NCI-H226 (cell line): ENCODE measurements at places on chromosomes 6 and 20.

DNA sequence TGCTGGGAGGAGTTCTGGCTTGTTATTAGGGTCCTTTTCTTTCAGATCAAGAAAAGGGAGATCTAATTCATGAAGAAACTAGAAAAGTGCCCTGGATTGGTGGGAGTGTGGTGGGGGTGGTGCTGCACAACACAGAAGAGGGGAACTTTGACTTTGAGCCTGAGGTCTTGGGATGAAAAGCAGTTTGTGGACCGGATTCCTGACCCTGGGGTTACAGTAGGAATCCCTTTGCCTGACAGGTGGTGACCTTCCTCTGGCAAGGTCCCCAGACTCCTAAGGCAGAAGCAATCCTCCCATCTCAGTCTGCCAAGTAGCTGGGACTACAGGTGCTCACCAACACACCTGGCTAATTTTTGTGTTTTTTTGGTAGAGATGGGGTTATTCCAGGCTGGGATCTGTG lies 45.3 kb upstream of the IER3 start:
- no peak for DNase-seq

DNA sequence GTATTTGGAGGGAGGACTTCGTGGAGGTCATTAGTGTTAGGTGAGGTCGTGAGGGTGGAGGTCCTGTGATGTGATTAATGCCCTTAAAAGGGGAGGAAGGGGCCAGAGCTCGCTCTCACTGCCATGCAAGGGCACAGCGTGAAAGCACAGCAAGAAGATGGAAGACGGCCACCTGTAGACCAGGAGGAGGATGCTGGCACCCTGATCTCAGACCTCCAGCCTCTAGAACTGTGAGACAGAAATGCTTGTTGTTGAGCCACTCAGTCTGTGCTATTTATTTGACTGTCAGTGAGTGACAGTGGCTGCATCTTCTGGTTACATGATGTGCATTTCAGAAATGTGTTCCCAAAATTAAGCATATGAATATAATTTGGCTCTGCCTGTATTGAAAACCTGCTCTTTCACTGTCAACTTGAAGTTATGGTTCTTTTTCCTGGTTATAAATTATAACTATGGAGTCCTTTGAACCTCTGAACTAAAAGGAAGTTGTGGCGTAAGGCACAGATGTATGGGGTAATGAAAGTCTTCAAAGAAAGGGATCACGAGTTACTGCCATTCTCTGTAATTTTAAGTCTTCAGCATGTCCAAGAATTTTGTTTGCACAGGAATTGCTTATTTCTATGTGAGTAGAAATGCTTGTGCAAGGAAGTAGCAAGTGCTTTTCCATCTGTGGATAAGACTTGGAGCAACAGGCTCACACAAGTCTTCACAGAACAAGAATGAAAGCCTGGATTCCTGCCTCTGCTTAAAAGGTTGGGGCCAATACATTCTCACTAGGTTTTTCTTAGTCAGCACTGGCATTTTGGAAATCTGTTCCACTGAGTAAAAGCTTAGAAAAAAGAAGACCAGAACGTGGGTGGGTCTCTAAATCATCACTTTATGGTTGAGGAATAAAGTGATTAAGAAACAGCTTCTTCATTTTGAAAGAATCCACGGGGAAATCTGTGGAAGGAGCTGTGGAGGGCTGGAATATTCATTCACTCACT lies 10.3 kb downstream of the PPP1R14C start:
- DNase-seq: no peak

DNA sequence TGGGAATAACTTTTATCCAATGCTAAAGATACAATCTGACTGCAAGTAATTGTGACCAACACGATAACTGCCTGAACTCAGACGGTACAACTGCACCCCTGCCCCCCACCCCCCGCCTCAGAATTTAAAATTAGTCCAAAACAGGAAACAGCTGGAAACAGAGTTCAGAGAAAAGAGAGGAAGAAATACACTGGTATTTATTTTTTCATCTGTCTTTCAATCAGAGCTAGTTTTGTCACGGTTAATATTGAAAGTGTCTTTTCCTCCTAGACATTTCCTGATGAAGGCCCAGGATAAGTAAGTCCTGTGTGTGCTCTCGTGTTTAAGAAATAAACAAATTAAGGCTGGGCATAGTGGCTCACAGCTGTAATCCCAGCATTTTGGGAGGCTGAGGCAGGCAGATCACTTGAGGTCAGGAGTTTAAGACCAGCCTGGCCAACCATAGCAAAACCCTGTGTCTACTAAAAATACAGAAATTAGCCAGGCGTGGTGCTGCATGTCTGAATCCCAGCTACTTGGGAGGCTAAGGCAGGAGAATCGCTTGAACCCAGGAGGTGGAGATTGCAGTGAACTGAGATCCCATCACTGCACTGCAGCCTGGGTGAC lies 21.5 kb downstream of the ACSS1 start:
- no peak for DNase-seq

DNA sequence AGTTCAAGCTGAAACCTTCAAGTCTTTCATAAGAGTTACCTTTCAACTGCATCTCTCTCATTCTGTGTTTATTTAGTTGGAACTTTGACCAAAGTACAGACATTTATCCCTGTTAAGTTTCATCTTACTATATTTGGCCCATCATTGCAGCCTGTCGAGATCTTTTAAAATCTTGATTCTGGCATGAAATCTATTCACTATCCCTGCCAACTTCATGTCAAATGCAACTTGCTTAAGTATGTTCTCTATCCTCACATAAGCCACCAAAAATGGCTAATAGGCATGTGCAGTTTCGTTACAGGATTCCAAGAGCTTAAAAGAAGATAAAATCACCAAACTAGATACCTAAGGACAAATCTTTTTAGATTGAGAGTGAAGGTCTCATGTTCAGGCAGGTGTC lies 117.5 kb upstream of the KCNQ5 start:
- no peak for DNase-seq

DNA sequence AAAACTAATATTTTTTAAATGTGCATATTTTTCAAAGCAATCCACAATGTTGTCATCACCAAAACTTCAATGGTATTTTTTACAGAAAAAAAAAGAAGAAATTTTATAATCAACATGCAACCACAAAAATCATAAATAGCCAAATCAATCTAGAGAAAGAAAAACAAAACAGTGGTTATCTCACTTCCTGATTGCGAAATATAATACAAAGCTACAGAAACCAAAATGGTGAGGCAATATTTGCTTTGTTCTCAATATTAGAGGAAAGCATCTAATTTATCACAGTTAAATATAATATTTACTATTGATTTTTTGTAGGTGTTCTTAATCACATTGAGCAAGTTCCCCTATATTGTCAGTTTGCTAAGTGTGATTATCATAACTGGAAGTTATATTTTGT lies 720.7 kb upstream of the ADGRB3 start:
- DNase-seq: peak; percentile 1

DNA sequence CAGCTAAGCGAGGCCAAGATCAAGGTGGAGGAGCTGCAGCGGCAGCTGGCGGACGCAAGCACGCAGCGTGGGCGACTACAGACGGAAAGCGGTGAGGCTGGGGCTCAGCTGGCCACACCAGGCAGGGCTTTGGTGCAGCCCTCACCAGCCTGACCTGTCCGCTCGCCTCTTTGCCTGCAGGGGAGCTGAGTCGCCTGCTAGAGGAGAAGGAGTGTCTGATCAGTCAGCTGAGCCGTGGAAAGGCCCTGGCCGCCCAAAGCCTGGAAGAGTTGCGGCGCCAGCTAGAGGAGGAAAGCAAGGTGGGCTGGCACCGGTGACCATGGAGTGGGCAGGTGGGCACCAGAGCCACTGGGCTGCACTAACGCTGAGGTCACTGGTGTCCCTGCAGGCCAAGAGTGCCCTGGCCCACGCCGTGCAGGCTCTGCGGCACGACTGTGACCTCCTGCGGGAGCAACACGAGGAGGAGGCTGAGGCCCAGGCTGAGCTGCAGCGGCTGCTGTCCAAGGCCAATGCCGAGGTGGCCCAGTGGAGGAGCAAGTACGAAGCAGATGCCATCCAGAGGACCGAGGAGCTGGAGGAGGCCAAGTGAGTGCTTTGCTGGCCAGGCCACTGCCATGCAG lies 42.8 kb downstream of the MYH7B start:
- DNase-seq: peak; percentile 16

- DNase-seq: no peak
Measured at GRCh38 chr6:42771741-42772100, 10.1 kb upstream of the BICRAL start.

- no peak for DNase-seq
Measured at GRCh38 chr6:54288474-54288873, 19.8 kb upstream of the TINAG start.

- no peak for DNase-seq
Measured at GRCh38 chr6:75611011-75611701, 9.5 kb downstream of the SENP6 start.
